ENCODE measurements at places on chromosomes 2 and 18.

DNA sequence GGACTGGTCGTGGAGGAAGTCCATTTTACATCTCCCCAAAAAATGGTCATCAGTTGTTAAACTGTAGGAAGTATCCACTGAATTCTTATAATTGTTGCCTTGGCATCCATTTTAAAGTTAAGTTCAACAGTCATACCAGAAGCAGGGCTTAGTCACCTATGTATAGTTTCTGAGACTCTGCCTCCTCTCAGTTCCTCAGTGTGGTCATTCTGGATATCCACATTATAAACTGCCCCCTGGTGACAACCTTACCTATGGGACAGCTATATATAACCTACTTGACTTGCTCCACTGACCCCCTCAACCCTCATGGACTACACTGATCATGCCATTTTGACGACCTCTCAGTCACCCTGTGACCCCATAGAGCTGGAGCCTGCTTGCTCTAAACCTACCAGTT, 617.0 kb downstream of the LRP1B start:
- no peak for DNase-seq

- DNase-seq = no peak
Measured at GRCh38 chr18:35729991-35730668, 148.6 kb downstream of the GALNT1 start.

DNA sequence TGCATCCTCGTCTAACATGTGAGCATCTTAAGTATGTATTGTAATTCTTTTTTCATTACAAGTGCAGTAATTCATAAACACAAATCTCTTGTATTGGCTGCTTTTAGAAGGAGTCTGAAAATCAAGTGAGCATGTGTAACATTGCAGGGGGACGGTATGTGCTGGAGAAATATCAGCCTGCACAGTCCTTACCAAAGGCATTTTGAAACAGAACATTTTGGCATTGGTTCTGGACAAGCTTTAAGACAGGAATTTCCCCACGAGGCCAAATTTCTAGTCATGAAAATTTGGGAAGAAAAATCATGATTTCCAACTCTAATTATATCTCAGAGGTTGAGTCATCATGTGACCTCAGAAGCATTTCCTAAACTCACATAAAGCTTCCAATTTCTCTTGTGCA, 24.7 kb upstream of the NRP2 start:
- no peak for DNase-seq

DNA sequence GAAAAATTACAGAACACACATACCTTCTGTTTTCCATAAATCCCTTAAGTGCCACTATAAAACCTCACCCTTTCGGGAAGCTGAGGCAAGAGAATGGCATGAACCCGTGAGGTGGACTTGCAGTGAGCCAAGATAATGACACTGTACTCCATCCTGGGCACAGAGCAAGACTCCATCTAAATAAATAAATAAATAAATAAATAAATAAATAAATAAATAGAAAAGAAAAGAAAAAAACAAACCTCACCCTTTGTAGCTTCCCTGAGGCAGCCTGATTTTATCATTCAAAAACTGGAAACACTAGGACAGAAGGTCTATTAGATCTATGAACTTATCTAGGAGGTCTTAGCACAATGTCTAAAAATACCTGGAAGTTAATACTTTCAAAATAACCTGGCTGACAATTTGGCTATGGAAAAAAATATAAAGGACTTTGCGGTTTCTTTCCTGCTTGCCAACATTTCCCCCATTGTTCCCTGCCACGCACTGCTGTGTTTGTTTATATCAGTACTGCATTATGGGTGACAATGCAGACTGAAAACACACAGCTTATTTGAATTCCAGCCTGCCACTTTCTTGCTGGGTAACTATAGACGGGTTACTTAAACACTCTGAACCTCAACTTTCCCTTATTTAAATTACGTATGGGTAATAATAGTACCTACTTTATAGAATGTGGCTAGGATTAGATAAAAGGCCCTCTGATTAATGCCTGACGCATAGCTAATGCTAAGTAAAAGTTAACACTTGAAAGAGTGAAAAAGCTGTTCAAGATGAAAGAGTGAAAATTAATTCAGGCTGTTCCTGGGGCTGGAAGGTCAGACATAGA, 313.0 kb downstream of the RDH14 start:
- no peak for DNase-seq

DNA sequence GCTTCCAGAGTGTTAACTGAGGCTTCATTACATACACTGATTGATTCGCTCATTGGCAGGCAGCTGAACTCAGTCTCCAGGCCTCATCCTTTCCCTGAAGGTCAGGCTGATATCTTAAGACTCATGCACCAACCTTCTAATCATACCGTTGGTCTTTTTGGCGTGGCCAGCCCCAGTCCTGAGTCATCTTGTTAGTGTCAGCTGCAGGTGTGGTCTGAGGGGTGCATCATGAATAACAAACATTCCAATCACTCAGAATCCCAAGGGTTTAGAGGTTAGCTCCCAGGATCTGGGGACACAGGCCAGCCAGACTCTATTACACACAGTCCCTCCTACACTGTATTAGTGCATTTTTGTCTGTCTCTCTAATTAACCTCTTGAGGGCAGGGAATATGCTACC, 271.5 kb downstream of the HRH4 start:
- no peak for DNase-seq

- DNase-seq = no peak
Measured at GRCh38 chr2:42752314-42752713, 11.6 kb downstream of the OXER1 start.

DNA sequence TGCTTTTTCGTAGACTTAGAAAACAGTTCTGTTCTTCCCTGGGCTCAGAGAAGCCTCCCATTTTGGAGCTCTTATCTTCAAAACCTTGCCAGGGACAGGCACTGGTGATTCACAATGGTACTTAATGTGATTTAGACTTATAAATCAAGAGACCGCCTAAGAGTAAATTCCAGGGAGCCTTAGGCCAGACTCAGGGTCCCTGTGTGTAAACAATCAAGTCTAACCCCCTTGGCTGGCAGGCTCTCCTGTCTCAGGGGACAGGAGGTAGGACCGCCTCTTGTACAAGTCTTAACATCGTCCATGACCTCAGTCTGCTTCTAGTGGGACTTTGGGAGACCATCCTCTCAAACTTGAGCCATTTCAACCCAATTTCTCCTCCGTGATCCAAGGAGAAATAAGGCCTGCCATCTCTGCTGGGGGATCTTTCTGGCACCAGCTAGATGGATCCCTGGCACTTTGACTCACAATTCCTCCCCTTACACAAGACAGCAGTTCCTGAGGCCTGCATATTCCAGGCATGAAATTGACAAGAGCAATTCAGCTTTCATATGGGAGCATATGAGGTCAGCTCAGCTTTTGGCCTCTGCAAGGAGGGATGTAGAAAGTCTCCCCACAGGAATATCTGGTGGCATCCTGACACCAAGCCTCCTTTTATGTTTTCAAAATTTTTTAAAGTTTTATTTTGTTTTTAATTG, 487.0 kb downstream of the TNS1 start:
- no peak for DNase-seq

DNA sequence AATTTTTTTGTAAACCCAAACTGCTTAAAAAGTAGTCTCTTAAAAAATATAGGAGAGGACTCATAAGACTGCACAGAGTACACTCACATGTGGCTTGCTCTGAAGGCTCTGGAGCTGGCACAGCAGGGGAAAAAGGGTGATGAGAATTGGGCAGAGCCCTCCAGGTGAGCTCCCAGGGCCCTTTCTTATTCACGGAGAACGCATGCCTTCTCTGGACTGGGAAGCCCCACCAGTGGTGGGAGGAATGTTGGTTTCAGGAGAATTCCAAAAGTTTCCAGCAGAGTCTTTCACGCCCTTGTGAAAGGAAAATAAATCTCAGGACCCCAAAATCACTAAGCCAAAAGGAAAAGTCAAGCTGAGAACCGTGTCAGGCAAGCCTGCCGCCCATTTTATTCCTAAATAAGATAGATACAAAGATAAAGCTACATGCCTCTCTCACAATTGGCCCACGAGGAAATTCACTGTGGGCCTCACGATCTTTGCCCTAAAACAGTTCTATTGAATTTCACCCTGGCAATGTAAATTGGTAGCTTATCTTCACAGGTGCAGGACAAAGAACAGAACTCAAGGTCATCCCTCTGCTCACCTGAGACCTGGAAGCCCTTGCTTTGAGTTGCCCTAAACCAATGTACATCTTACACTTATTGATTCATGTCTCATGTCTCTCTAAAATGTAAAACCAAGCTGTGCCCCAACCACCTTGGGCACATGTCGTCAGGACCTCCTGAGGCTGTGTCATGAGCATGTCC, 15.5 kb upstream of the MC5R start:
- no peak for DNase-seq

GRCh38 chr18:68969027-68969426, 171.1 kb downstream of the CCDC102B start:
- no peak for DNase-seq

GRCh38 chr2:241635756-241636155, 1.2 kb downstream of the THAP4 start:
- DNase-seq = no peak

GRCh38 chr2:209642146-209642820, 129.3 kb upstream of the UNC80 start:
- no peak for DNase-seq

Measured in cortex of kidney (tissue), 1 donor.